ENCODE measurements at places on chromosomes 7 and 10.

- DNase-seq: no peak
Measured at GRCh38 chr10:12393831-12394230, 44.5 kb downstream of the CAMK1D start.

DNA sequence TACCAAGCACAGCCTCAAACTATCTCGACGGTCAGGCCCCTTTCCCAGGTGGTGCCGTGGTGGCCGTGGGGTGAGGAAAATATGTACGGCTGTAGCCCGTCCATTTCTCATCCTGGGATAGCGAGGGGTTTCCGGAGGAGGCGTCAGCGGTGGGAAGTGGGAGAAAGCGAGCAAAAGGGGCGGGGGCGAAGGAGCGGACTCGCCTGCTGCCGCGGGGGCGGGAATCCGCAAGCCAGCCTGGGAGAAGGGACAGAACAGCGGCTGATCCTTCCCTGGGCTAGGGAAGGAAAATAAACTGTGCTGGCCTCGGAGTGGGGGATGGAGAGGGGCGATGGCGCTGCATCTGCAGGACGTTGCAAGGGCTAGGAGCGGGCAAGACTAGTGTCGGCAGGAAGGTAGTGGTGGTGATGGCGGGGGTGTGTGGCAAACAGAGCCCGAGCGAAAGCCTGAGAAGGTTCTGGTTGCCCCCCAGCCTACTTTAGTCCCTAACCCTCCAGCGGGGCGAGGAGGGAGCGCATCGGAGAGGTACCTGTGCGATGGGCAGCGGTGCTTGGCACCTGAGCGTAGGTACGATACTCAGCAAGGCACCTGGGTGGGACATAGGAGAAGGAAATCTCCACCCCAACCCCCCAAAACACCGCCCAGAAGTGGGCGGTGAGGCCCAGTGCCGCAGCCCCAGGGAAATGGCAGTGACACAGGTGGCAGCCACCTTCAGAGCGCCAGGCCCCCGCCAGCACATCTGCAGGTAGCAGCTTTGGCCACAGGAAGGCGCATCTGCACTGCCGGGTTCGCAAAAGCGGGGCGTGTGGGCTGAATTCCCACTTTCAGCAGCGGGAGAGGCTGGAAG, 49.9 kb upstream of the STEAP1B start:
- peak; percentile 7 for DNase-seq

GRCh38 chr7:127848241-127848640, 183.0 kb downstream of the LRRC4 start:
- DNase-seq: no peak

- DNase-seq: no peak
Measured at GRCh38 chr7:20519645-20520044, 95.8 kb upstream of the ABCB5 start.

GRCh38 chr7:376306-377079, 86.5 kb downstream of the FOXL3 start:
- no peak for DNase-seq

DNA sequence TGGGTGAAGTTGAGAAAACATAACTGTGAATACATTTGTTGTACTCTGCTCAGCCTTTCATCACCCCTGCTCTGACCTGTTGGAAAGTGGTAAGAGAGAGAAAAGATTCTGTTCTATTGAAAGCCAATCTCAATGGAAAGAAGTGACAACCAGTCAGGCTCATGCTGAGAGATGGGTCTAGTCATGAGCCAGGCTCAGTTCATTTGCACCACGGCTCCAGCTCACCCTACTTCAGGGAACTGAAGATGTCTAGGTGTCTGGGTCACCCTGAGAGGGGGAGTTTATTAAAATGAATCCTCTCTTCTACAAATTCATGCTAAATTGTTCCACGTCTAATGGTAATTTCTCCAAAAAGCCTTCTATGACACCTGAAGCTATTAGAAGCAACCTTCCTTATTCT, 12.1 kb upstream of the FAS start:
- no peak for DNase-seq

DNA sequence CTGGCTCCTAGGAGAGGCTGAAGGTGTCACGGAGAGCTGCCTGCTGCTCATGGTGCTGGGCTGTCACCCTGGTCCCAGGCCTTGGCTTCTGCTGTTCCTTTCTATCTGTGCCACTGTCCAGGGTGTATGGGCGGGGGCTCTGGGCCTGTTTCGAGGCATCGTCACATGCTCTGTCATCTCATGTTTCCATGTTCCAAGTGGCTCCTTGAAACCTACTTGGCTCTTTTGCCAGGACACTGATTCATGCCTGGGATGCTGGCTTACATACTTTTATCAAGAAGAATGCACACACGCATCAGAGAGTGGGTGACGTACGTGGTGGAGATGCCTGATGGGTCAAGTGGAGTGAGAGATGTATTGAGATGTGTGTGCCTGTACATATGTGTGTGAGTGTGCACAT, 50.9 kb downstream of the ADCY1 start:
- no peak for DNase-seq

- DNase-seq: no peak
Measured at GRCh38 chr7:46229409-46229808, 308.3 kb upstream of the IGFBP3 start.

GRCh38 chr10:33506391-33506790, 171.9 kb upstream of the NRP1 start:
- no peak for DNase-seq

- DNase-seq: no peak
Measured at GRCh38 chr7:36372156-36372555, 17.5 kb upstream of the ANLN start.

- DNase-seq: no peak
Measured at GRCh38 chr7:129774871-129775694, 163.6 kb downstream of the NRF1 start.

DNA sequence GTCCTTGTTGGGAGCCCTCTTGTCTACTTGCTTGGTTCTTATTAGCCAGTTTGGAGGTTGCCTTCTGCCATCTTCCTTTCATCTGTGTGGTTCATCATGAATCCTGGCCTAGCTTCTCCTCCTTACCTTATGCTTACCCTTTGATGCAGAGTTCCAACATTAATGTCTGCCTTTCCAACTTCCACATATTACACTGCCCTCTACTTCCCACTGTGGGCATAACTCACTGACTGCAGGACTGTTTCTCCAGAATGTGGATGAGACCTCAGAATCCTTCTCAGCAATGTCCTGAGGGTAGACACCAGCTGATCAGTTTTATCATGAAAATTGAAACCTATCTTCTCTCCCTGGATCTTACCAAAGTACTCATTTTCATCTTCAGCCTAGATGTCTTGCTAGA, 491.0 kb downstream of the LRMDA start:
- no peak for DNase-seq

DNA sequence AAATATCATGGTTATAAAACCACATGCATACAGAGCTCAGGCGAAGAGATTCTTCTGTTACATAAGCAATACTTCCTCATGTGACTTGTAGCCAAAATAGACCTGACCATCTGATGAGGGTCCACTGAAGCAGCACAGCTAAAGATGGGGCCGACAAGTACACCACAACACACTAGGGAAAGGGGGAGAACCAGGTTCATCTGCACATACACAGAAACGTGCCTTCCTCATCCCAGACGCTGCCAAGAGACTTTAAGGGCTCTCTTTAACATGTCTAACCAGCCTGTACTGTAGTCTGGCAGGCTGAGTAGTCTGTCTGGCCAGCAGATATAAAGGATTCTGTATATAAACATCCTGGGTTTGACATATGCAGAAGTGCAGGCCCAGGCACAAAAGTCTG, 30.3 kb downstream of the ERCC6 start:
- DNase-seq: no peak

GRCh38 chr7:74718336-74718735, 55.5 kb upstream of the NCF1 start:
- no peak for DNase-seq

GRCh38 chr10:77240041-77240652, 397.5 kb downstream of the KCNMA1 start:
- no peak for DNase-seq

DNA sequence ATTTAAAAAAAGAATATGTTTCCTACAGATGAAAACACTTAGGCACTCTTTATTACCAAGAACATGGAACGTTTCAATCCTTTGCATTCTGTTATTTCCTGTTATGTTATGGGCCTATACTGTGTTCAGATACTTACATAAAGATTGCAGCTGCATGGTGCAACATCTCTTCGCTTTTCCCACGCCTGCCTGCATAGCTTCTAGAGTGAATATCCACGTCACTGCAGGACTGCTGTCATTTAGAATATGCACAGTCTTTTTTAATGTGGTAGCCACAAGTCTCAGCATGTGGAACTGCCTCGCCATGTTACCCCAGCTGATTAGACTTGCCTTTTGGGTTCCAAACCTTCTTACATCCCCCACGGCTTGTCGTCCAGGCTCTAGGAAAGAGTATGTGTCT, 69.6 kb upstream of the GATA3 start:
- no peak for DNase-seq

DNA sequence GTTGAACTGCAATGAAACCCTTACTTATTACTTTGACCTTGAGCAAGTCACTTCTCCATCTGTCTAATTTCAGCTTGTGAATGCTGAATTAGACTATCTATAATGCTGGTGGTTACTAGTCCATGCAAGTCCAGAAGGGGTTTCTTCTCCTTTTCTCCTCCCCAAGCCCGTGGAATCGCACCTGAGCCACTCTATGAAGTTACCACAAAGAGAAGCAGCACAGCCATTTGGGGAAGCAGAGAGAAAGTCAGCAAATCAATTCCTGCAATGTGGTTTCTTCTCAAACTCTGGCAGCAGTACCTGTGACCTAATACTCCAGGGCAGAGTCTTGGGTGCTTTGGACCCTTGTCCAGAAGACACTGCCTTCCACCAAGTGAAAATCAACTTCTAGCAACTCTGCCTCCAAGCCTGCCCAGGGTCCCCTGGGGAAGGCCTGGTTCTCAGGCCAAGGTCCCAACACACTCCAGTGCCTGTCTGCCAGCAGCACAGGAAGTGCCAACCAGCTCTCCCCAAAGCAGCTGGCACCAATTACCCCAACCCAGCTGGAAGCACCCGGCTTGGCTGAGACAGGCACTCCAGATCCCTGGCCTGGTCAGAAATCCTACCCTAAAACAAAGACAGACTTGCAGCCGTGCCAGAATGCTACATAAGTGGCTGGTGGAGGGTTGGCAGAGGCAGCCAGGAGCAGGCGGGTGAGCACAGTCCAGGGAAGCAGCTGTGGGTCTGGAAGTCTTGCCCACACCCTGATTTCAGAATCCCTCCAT, 200.3 kb downstream of the LSM5 start:
- no peak for DNase-seq

- DNase-seq: no peak
Measured at GRCh38 chr10:102069071-102069470, 3.9 kb downstream of the HPS6 start.

Data from activated gamma-delta T cell (primary cell).